HAP-1 (cell line): ENCODE measurements at places on chromosomes 5 and 9.

DNA sequence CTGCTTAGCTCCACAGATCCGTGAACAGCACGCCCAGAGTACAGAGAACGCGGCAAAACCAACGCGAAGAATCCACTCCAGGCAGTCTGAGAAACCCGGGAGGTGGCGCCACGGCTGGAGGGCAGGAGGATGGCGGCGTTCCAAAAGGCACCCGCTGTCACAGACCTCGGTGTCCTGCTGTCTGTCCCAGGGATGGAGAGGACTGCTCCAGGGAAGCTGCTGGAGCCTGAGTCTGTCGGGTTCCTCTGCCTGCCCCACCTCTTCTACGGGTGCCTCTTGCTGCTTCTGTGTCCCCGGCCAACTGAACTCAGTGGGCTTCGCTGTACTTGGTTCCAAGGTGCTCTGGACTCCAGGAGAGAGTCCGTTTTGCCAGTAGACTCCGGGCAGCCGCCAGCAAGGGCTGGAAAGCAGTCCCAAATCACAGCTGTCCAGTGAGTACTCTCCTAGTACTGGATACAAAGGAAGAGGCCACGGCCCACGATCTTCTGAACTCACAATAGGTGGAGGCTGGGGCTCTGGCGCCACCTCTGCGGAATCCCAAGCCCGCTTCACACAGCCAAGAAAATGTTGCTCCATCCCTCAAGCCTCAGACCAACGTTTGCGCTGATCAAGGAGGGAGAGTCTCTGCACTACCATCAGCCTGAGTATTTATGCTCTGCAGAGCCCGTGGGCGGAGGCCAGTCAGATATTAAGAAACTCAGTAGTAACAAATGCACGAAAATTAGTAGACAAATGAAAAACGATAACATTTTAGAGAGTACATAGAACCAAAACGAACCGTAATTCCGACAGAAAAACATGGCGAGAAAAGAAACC lies 440 bp downstream of the ANXA2R start:
- DNase-seq: peak; percentile 84

DNA sequence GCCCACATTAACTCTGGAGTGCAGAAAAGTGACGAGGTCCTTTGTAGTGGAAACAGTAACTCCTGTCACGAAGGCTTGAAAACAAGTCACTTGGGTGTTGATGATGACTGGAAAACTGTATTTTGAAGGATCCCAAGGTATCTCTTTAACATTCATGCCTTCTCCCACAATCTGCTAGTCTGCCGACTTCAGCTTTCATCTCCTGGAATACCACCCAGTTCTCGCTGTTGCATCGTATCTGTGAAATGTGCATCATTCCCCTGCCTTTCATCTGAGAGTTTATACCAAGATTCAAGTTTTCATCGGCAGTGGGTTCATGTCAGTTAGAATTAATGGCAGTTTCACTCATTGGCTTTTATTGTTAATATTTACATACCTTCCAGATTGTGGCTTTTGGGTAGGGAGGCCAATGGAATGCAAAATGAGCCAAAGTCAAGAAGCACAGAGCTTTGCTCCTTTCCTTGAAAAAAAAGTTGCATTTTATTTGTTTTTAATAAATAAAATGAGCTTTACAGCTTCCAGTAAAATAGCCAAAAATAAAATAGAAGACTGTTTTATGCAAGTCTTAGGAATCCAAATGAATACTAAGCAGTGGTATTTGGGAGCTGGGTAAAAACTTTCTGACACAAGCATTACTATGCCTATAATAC lies 575.2 kb upstream of the WWC1 start:
- DNase-seq: no peak

DNA sequence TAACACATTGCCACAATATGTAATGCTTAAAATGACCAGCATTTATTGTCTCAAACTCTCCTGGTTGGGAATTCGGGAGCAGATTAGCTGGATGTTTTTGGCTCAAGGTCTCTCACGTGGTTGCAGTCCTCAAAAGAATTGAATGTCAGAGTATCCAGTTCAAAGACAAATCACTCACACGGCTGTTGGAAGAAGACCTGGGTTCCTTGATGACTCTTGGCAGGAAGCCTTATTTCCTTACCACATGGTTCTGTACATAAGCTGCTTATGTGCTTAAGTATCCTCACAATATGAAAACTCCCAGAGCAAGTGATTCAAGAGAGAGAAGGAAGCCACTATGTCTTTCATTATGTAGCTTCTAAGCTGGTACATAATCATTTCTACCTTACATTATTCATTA lies 230.3 kb upstream of the PTPRD start:
- DNase-seq: no peak

- no peak for DNase-seq
Observed at GRCh38 chr5:43903129-43903528, 300.1 kb downstream of the NNT start.

DNA sequence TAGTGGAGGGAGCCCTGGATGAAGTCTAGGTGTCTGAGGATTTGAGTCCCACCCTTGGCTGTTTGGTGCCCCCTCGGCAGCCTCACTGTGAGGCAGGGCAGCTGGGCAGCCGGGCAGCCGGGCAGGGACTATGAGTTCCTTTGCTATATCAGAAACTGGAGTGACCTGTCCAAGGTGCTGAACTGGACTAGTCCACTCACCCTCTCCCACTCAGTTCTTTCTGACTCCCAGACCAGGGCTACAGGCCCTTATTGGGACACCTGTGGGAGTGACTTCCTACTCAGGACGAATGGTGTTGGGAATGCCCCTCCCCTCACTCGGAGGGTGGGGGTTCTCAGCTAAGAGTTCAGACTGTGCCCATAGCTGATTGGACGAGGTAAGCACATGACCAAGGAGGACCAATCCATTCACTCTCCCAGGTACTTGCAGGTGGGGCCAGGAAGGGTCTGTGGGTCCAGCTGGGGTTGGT lies 34.1 kb upstream of the RAPGEF1 start:
- DNase-seq: peak; percentile 82

DNA sequence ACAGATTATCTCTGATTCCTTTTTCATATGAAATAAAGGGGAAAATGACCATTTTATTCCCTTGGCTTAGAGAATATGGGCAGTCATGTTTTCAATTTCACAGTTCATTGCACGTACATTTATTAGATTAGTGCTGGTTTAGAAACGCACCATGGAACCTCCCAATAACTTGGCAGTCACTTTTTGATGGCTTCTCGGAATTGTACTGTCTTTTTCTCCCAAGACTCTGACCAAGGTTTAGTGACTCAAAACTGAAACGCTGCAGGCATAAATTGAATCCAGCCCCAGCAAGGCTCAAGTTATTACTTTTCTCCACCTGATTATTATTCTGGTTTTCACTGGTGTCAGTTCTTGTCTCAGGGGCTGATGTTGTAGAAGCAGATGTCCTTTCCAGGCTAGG lies 55.6 kb upstream of the EGFLAM start:
- DNase-seq: no peak

DNA sequence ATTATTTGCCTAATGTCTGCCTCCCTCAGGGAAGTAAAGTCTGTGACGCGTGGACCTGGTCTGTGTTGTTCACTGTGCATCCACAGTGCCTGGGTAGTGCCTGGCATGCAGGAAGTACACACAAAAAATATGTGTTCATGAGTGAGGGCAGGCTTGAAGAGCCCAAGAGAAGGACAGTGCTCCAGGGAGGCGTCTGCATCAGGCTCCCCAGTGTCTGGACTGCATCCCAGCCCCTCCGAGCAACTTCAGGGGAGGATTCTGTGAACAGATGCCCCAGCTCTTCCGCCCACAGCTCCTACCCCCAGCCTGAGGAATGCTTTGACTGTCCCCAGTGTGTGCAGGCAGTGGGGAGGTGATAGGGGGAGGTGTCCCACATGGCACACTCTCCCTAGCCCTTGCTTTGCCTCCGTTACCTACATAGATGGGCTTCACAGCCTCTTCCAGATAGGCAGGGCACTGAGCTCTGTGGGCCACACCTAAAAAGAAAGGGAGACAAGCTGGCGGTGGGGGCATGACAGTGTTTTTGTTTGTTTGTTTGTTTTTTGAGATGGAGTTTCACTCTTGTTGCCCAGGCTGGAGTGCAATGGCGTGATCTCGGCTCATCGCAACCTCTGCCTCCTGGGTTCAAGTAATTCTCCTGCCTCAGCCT lies 25.4 kb downstream of the IRF1 start:
- no peak for DNase-seq

GRCh38 chr5:96440185-96440538 lies 7.1 kb upstream of the PCSK1 start:
- DNase-seq: no peak

DNA sequence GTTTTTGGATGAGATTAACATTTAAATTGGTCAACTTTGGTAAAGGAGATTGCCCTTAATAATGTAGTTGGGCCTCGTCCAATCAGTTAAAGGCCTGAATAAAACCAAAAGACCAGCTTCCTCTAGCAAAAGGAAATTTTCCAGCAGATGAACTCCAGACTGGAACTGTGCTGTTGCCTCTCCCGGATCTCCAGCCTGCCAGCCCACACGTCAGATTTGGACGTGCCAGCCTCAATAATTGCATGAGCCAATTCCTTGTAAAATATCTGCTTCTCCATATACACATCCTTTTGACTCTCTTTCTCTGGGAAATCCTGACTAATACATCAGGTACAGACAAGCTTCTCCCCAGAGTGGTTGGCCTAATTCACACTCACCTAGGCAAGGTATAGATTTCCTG lies 175.8 kb upstream of the ADCY2 start:
- no peak for DNase-seq

- DNase-seq: no peak
Observed at GRCh38 chr9:100066539-100066938, 32.3 kb downstream of the ERP44 start.

GRCh38 chr5:159678657-159679392 lies 237.5 kb upstream of the ADRA1B start:
- DNase-seq: no peak

DNA sequence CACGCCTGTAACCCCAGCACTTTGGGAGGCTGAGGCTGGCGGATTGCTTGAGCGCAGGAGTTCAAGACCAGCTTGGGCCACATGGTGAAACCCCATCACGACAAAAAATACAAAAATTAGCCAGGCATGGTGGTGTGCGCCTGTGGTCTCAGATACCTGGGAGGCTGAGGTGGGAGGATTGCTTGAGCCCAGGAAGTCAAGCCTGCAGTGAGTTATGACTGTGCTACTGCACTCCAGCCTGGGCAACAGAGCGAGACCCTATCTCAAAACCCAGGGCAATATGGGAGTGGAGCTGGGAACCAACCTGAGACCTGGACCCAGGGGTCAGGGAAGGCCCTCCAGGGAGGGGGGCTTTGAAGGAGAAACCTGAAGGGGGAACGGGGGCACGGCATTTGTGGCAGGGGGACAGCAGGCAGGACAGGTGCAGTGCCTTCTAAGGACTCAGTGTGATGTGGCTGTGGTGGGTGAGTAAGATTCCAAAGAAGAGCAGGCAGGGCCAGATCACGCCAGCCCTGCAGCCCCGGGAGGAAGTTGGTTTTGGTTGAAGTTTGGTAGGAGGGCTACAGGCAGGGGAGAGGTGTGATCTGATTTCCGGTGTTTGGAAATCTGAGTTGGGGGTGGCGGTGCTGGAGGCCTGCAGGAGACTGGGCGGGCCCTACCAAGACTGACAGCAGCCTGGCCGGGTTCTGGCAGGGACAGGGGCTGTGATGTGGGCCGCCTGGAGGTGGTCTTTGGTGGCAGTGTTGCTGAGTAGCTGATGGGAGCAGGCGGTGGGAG lies 46.2 kb downstream of the NTNG2 start:
- no peak for DNase-seq

GRCh38 chr5:124889850-124890249 lies 143.4 kb upstream of the ZNF608 start:
- DNase-seq: no peak

DNA sequence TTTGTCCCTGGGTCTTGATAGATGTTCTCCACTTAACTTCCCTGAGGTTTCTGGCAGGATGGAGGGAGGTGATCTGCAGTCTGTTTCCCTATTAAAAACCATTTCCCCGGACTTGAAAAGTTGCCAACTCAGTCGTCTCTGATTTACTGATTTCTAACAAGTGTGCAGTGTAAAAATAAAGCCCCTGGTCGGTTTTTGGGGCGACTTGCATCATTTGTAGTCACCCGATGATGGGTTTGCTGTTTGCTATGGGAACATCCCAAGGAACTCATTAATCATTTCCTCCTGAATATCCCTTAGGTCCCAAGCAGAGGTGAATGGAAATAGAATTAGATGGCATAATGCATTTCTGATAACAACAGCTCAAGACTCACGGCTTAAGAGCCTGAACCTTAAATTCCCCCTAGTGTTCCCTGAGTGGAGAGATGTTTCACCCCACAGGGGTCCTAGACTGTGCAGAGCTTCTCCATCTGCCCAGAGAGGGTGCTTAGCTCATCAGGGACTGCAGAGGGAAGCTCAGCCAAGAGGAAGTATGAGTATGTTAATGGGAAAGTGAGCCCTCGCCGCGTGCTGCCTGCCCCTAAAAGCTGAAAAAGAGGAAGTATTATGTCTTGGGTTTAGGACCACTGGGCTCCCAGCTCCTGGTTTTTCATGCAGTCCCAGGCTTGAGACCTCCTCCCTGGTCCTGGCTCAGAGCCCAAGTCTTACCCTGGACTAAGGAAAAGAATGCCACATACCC lies 115.1 kb upstream of the DAP start:
- DNase-seq: no peak

DNA sequence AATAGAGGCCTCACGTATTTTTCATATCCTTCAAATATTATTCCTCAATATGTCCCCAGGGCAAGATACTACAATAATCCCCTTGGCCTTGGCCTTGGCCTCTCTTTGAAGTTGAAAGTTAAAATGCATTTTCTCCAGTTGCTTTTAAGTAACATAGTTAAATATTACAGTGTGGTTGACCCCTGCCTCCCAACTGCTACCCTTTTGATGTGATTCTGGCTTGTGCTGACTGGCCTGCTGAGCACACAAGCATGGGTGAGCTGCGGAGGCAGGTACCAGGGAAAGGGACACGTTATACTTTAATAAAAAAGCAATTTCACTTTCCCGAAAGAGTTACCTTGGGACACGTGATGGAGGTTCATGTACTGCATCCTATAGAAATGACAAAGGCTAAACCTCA lies 17.9 kb upstream of the TMEM252 start:
- no peak for DNase-seq

- no peak for DNase-seq
Observed at GRCh38 chr5:98307811-98308210, 465.7 kb upstream of the RGMB start.

DNA sequence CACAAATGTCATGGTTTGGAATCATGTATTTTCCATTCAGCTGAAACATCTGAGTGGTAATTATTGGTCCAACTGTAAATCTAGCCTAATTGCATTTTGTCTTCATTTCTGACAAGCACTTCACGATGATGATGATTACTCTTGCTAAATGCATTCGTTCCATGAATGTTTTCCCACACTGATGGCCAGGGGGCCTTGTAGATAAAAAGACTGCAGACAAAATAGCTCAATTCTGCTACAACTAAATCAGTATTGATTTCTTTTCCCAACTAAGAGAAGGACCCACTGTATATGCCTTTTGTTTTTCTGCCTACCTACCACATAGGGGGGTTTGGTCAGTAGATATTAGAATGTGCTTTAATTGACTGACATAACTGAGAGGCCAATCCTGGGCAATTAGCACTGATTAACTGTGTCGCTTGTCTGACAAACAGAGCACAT lies 1351.3 kb upstream of the NUDT12 start:
- DNase-seq: peak; percentile 15

- no peak for DNase-seq
Observed at GRCh38 chr5:171966270-171966669, 40.2 kb downstream of the FBXW11 start.
